NCI-H446 (cell line): ENCODE measurements at places on chromosomes 1 and 21.

- no peak for DNase-seq
Observed at GRCh38 chr1:119655154-119655553, 7.1 kb upstream of the ZNF697 start.

DNA sequence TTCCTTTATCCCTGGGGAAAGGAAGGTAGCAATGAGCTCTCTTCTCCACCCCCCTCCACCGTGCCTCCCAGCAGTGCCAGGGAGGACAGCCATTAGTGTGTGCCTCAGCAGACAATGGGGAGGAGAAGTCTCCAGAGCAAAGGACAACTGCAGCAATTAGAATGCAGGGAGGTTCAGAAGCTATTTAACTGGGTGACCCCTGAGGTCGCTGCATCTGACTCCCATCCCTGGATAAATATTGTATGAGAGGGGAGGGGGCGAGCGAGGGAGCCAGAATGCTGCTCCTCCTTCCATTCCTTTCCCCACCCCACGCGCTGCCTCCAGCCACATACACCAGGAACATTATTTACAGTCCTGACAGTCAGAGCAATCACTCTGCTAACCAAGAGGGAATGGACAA lies 59.0 kb downstream of the ERI3 start:
- no peak for DNase-seq

- no peak for DNase-seq
Observed at GRCh38 chr1:218845589-218845988, 328.1 kb upstream of the LYPLAL1 start.

DNA sequence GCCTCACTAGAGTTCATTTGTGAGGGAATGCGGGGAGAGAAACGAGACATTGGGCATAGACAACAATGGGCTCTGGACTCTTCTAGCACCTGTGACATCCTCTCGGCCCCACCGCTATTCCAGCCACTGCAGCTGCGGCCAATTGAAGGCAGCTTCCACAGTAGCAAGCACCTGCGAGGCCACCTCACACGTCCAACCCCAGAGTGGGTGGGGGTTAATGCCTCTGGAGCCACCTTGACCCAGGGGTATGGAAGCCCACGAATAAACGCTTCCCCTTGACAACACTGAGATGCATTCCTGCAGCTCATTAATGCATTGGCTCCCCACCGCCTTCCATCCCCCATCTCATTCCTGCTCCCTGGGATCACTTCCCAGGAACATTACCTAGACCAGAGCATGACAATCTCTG lies 104.4 kb downstream of the GLIS1 start:
- no peak for DNase-seq

GRCh38 chr1:205124726-205125125 lies 2.9 kb upstream of the RBBP5 start:
- no peak for DNase-seq

GRCh38 chr1:59765011-59765730 lies 49.6 kb upstream of the HOOK1 start:
- peak; percentile 43 for DNase-seq

GRCh38 chr1:204830747-204831146 lies 39.9 kb upstream of the NFASC start:
- no peak for DNase-seq

- peak; percentile 37 for DNase-seq
Observed at GRCh38 chr1:204128464-204128963, 23.3 kb downstream of the ETNK2 start.

GRCh38 chr1:32828341-32828740 lies 10.9 kb downstream of the S100PBP start:
- no peak for DNase-seq

GRCh38 chr1:228198977-228199590 lies 8.8 kb upstream of the OBSCN start:
- no peak for DNase-seq

DNA sequence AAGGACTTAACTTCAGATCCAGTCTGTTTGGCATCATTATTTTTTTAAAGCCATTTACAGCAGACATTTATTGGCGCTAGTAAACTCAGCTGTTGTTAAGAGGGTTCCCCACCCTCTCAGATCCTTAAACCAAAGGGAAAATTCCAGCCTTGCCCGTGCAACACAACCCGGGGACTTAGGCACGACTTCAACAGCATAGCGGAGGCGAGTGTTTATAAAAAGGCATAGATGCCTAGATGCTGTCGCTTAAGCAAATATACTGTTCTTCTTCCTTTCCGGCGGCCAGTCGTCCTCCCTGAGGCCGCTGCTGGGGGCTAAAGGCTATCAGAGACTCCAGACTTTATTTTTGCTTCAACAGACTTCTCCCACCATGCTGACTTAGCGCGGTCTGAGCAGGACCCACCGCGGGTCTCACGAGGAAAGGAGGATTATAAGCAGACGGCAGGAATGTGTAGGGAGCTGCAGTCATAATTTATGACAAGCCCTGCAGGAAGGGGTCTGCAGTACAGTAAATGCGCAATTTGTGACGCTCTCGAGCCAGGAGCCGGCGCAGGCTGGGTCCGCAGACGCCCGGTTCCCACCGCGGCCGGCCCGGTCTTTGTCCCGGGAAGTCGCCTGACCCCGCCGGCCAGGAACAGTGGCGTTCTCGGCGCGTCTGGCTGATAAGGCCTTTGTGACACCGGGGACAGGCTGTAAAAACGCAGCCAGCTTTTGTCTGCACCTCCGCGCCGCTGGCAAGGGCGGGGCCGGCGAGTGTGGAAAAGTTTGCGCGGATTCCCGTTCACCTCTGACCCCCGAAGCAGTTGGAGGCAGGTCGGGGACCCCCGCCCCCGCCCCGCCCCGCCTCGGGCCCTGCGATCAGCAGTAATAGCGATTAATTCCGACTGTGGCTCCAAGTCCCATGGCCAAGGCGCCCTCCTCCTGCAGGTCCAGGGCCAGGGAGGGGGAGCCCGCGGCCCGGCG lies 61.2 kb upstream of the ARHGEF16 start:
- DNase-seq, result no peak

GRCh38 chr21:33403786-33404585 lies 773 bp downstream of the IFNGR2 start:
- no peak for DNase-seq

GRCh38 chr1:215992620-215993019 lies 425.5 kb downstream of the KCTD3 start:
- DNase-seq, result peak; percentile 35

- no peak for DNase-seq
Observed at GRCh38 chr1:84998642-84999280, 1.8 kb upstream of the MCOLN2 start.

DNA sequence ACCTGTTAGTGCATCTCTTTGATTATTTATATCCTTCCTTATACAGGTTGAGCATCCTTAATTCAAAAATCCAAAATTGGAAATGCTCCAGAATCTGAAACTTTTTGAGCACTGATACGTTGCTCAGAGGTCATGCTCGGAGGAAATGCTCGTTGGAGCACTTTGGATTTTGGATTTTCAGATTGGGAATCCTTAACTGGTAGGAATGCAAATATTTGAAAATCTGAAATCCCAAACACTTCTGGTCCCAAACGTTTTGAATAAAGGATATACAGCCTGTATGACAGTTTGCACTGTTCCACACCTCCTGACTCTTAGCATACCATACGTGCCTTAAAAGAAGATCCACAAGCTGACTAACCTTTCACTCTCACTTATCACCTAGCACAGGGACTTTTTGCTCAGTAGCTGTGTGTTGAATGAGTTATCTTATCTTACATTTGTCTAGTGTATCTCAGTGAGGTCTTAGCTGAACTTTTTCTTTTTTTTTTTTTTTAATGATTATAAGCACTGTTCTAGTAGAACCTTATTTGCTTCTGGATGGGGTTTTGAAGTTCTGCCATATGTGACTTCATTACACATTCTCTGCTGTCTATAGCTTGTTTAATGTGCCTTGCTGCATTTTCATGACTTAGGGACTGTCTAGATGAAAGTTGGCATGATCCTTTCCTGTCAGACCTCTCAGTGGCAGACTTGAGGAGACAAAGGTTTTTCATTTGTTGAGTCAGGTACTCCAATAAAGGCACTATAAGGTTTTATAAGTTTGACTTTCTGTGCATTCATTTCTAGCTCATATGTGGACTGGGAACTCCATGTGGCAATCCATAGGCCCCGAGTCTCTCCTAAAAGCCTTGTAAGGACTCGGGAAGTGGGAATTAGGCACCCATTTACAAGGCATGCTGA lies 21.6 kb downstream of the PTGFRN start:
- no peak for DNase-seq

GRCh38 chr1:110207831-110208230 lies 2.3 kb upstream of the KCNC4 start:
- DNase-seq, result peak; percentile 44

DNA sequence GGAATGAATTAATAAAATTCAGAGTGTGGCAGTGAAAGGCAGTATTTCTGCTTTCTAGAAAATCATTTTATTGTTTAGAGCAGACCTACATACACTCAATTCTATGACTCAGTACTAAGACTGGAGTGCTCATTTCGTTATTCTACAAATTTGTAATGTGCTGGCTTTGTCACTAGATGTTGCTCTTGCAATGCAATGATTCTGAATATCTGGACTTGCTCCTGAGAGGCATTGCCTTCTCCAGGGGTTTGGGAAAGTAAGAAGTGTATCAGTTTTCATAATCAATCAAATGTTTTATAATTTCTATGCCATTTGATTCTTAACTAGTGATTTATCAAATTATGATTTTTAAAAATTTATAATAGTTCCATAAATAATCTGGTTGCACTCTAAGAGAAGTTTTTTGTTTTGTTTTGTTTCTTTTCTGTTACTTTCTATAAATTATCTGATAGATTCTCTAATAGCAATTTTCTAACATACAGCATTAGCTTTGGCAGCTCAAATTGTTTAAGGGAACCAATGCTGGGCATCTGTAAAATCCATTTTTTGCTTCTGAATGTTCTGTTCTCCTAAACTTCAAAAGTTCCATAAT lies 280.5 kb upstream of the SGIP1 start:
- peak; percentile 49 for DNase-seq

GRCh38 chr1:226063977-226064815 lies 1.7 kb downstream of the H3-3A start:
- peak; percentile 18 for DNase-seq

GRCh38 chr1:202117898-202118371 lies 4.8 kb upstream of the GPR37L1 start:
- DNase-seq, result no peak

- DNase-seq, result no peak
Observed at GRCh38 chr1:236316437-236316836, 34.7 kb upstream of the ERO1B start.

DNA sequence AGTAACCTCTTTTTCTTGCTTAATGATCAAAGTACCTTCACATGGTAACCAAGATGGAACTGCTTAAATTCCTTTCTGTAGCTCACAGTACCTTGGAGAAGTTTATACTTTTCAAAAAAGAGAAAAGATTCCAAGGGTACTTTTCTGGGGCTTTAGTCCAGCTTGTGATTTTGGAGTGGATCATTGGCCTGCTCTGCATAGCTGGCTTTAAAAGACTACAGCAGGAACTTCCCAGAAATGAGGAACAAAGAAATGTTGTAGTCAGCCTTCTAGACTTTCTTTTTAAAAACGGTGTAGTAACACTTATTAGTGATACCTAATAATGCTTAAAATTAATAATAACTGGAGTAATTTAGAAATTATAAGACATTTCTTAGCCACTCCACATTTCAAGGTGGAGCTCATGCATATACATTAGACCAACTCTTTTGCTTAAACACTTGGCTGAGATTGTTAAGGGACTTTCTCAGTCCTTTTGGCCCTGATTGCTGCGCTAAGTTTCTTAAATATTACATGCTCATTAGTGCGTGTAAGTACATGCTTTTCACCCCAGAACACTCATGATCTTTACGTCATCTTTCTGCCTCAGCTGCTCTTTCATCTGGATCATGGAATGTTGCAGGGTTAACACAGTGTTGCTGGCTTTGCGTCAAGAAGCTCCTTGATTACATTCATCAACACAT lies 57.3 kb downstream of the SDCCAG8 start:
- peak; percentile 16 for DNase-seq

DNA sequence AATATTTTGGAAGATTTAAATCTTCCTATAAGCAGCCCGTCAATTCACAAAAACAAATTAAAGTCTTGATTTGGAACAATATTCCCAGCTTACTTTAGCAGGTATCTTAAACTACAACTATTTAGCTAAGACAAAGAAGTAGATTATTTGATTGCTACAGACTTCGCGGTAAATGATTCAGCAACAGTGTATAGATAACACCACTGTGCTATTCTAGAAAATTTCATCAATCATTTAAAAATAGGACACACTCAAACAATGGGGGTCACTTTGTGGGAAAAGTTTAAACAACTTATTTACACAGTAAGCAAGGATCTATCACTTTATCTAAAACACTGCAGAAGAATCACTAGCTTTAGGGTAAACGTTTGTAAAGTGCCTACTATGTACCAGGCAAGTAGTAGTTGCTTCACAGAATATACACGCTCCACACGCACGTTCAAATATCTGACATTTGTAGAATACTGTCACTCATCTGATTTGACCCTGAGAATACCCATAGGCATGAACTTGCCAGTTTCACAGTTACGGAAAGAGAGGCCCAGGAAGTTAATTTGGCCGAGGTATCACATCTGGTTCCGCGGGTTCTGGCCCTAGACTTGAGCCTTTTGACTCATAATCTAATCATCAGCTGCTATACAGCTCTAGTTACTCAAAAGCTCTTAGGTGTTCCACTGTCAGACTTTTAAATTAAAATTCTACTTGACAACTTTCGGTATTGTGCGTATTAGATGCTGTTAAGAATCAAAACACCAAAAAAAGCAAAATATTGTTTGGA lies 876 bp downstream of the DENND2C start:
- DNase-seq, result no peak

DNA sequence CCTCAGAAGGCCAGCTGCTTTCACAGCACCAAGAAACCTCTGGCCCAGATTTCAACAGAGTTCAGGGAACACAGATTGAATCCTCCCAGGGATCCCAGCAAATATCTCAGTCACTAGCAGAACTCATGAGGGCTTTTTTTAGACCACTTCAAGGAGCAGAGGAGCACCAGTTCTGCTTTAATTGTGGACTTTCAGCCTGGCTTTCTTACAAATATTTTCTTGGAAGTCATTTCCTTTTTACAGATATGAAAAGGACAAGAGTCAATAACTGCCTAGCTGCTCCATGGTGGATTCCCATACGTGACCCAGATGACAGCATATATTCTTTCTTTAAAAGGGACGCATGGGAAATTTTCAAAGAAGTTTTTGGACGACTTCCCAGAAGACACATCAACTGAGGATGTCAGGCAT lies 6.4 kb upstream of the LRRC8B start:
- DNase-seq, result peak; percentile 50

DNA sequence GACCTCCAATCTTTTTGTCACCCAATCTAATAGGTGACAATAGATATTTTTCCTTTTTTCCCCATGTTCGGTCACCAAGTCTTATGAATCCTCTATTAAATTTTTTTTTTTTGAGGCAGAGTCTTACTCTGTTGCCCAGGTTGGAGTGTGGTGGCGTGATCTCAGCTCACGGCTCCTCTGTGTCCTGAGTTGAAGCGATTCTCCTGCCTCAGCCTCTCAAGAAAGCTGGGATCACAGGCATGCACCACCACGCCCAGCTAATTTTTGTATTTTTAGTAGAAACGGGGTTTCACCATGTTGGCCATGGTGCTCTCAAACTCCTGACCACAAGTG lies 42.5 kb upstream of the MTF1 start:
- no peak for DNase-seq

DNA sequence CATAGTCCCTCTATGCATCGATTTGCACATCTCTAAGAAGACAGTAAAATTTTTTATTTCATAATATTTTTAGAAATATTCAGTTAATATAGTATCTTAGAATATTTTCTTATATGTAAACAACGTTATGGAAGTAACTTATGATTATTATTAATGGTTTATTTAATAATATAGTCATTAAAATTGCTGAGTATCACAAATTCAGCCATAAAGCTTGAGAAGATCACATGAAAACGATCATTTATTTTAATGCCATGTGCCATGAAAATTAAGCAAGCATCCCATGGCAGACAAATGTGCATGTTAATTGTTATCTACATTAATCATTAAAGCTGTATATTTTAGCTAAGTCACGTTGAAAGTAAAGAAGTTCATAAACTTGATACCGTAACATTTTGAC lies 907.1 kb downstream of the KCNT2 start:
- no peak for DNase-seq
